Spinal cord (tissue), 10 donors: ENCODE measurements at places on chromosomes 3 and 15. TPM values are rescaled to one million over a fixed set of nuclear protein-coding genes. Genes with fewer than 3 reads are reported as not detected.

MOBP gene
- polyA plus RNA-seq = 318 TPM

CHRNA3 gene
- 6.6 TPM for polyA plus RNA-seq

HHLA2 gene
- polyA plus RNA-seq = 0.18 TPM

HIGD2B gene
- not detected for polyA plus RNA-seq

STAB1 gene
- polyA plus RNA-seq = 34.5 TPM

SOX14 gene
- polyA plus RNA-seq = 2.7 TPM

PCBP4 gene
- 271 TPM for polyA plus RNA-seq

LEKR1 gene
- 1.9 TPM for polyA plus RNA-seq

XCR1 gene
- polyA plus RNA-seq = not detected

IP6K1 gene
- polyA plus RNA-seq = 55.7 TPM

ADPGK gene
- 38.1 TPM for polyA plus RNA-seq

CPN2 gene
- not detected for polyA plus RNA-seq

THSD4 gene
- polyA plus RNA-seq = 40.6 TPM

MST1R gene
- 2.5 TPM for polyA plus RNA-seq

SLC7A14 gene
- 17.0 TPM for polyA plus RNA-seq

EPHA3 gene
- 14.1 TPM for polyA plus RNA-seq

SCN11A gene
- 0.81 TPM for polyA plus RNA-seq

TRAIP gene
- polyA plus RNA-seq = 7.8 TPM

GUCA1C gene
- polyA plus RNA-seq = not detected

ZNF774 gene
- polyA plus RNA-seq = 8.3 TPM

POLR2H gene
- 54.1 TPM for polyA plus RNA-seq

SEMA3G gene
- polyA plus RNA-seq = 18.0 TPM

ADAMTS9 gene
- 29.4 TPM for polyA plus RNA-seq

TRIM71 gene
- 1.7 TPM for polyA plus RNA-seq

THAP10 gene
- polyA plus RNA-seq = 12.5 TPM

GOLGA6L7 gene
- 4.7 TPM for polyA plus RNA-seq

ARGFX gene
- not detected for polyA plus RNA-seq

ZIC4 gene
- 21.6 TPM for polyA plus RNA-seq

TIGIT gene
- not detected for polyA plus RNA-seq

UBE2E2 gene
- polyA plus RNA-seq = 75.6 TPM

PLA1A gene
- 0.41 TPM for polyA plus RNA-seq

ACKR4 gene
- polyA plus RNA-seq = 0.66 TPM

CIDEC gene
- polyA plus RNA-seq = 0.24 TPM

SLC12A1 gene
- 4.3 TPM for polyA plus RNA-seq

CPLX3 gene
- polyA plus RNA-seq = 0.57 TPM

HRG gene
- polyA plus RNA-seq = 0.17 TPM

KIF15 gene
- 13.5 TPM for polyA plus RNA-seq

RETNLB gene
- not detected for polyA plus RNA-seq

CFAP100 gene
- 14.6 TPM for polyA plus RNA-seq

RBPMS2 gene
- polyA plus RNA-seq = 4.0 TPM

SH2D7 gene
- polyA plus RNA-seq = 1.9 TPM

APOD gene
- 195 TPM for polyA plus RNA-seq

CHRD gene
- polyA plus RNA-seq = 17.4 TPM

REC114 gene
- polyA plus RNA-seq = not detected
